ENCODE measurements at places on chromosomes 7 and 10. TPM values are rescaled to one million over a fixed set of nuclear protein-coding genes. Genes with fewer than 3 reads are reported as not detected.

The CYP3A5 gene
- total RNA-seq, result not detected

GRCh38 chr7:135361788-135362187 lies 128.2 kb downstream of the STRA8 start:
- DNase-seq, result no peak

- DNase-seq, result no peak
Observed at GRCh38 chr10:122990278-122990677, 10.1 kb downstream of the PSTK start.

- no peak for DNase-seq
Observed at GRCh38 chr10:2340831-2341647, 603.7 kb upstream of the ADARB2 start.

DNA sequence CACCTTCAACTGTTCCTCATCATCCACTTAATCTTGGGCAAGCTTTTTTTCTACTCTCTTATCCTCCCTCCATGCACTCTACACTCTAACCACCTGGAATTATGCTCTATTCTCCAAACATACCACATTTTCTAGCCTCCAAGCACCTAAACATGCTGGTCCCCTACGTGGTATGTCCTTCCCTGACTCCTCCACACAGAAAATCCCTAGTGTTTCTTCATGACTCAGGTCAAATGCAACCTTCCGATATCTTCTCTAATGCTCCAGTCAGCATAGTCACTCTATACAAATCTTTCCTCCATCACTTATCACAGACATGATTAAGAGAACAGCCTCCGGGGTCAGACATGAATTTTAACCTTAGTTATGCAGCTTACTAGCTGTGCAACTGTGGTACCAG lies 68.8 kb downstream of the ARMH3 start:
- DNase-seq, result no peak

The SLC18A2 gene
- total RNA-seq, result 13.2 TPM

GRCh38 chr10:123645016-123645415 lies 21.1 kb upstream of the GPR26 start:
- no peak for DNase-seq

The OR2A5 gene
- not detected for total RNA-seq

DNA sequence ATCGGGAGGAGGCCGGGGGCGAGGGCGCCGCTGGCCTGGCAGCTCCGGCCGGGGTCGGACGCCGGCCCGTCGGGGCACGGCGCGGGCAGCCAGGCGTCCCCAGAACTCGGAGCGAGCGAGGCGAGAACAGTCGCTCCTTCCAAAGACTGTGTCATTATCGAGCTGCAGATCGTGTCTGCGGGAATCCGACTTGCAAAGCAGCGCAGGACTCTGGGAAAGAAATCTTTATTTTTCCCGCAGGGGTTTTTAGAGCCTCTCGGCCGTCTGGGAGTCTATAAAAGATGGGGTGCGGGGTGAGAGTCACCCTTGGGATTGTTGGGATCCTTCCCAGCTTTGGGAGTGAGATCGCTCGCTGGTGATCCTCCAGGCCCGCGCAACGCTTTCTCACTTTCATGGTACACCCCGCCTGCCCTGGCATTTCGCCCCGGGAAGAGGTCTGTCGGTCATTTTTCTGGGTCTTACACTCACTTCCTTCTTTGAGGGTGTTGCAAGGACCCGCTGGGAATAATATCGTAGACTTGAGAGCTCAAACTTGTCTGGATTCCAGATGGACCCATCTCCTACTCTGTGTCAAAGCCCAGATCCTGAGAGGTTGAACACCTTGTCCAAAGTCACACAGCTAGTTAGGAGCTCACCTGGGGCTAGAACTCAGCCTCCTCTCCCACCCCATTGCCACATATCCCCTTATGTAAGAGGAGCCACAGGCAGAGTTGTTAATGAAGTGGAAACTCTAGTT lies 1.0 kb downstream of the UBTD1 start:
- DNase-seq, result no peak

The MPP7 gene
- 7.8 TPM for total RNA-seq

The HOXA9 gene
- total RNA-seq, result 105 TPM

The PRSS37 gene
- total RNA-seq, result not detected

- DNase-seq, result no peak
Observed at GRCh38 chr10:67225226-67225625, 299.4 kb downstream of the LRRTM3 start.

The NPTX2 gene
- 18.0 TPM for total RNA-seq

DNA sequence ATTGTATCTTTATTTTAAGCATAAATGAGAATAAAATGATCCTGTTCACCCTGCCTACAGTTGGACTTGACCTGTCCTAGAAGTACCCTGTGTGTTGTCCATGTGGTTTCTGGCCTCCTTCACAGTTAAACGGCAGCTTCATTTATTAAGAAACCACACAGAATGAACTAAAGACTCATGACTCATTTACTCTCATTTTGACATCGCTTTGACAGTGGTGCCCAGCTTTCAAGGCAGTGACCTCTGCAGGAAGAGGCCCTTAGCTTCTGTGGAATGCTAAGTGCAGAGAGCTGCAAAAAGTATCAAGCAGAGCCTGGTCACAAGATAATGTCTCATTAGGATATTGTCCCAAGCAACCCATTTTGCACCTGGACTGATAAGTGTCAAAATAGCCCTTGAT lies 93.4 kb downstream of the AVL9 start:
- peak; percentile 3 for DNase-seq

The PALD1 gene
- 4.8 TPM for total RNA-seq

- DNase-seq, result no peak
Observed at GRCh38 chr7:127733986-127734385, 82.0 kb downstream of the SND1 start.

The SH3PXD2A gene
- 2.7 TPM for total RNA-seq

- no peak for DNase-seq
Observed at GRCh38 chr10:131750171-131750895, 150.5 kb upstream of the PPP2R2D start.

All from hematopoietic multipotent progenitor cell (in vitro differentiated cells).